ENCODE measurements at places on chromosomes 3 and 15.

DNA sequence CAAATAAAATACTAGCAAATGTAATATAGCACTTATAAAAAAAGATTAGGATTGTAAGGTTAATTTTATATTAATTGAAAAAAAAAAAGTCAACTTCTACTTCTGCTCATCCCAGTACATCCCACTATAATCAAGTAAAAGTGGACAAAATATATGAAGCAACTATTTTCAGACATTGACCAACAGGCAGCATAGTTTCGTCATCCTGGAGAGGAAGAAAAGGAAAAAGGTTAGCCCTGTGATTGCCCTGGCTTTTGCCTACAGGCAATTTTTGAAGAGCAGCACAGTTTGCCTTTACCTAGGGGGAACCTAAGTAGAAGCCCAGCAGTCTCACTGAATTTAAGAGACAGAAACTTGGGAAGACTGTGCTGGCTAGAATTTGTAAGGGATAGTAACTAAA is 52.2 kb upstream of the ACTC1 start:
- DNase-seq, result no peak

DNA sequence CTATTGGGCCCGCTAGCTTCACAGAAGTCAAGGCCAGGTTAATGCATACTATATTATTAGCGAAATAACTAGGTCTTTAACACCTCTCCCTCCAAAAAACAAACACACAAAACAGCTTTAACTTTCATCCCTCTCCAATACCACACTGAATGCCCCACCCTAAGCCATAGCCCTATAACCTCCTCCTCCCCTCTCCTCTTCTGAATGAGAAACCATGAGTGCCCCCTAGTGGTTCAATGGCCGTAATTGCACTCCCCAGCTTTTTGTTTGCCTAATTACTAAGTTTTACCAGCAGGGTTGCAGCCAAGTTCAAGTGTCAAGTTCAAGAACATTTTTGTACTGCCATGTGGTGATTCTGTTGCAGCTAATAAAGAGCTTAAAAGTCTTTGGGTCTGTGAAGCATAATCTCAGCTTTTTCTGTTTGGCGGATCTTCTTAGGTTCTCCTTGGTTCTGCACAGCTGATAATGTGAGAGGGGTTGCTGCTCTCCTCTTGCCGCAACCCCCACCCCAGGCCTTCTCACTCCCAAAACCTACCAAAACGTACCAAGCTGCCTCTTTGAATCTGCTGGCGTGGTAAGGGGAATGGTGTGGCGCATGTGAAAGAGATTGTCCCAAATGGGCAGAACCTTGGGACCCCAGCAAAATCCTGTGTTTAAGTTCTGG is 57.9 kb downstream of the RPL22L1 start:
- peak; percentile 77 for DNase-seq

GRCh38 chr3:100603469-100603868 is 5.9 kb upstream of the ADGRG7 start:
- DNase-seq, result no peak

- DNase-seq, result no peak
These were observed 4.0 kb downstream of the DIPK2A start for GRCh38 chr3:143975554-143976152.

DNA sequence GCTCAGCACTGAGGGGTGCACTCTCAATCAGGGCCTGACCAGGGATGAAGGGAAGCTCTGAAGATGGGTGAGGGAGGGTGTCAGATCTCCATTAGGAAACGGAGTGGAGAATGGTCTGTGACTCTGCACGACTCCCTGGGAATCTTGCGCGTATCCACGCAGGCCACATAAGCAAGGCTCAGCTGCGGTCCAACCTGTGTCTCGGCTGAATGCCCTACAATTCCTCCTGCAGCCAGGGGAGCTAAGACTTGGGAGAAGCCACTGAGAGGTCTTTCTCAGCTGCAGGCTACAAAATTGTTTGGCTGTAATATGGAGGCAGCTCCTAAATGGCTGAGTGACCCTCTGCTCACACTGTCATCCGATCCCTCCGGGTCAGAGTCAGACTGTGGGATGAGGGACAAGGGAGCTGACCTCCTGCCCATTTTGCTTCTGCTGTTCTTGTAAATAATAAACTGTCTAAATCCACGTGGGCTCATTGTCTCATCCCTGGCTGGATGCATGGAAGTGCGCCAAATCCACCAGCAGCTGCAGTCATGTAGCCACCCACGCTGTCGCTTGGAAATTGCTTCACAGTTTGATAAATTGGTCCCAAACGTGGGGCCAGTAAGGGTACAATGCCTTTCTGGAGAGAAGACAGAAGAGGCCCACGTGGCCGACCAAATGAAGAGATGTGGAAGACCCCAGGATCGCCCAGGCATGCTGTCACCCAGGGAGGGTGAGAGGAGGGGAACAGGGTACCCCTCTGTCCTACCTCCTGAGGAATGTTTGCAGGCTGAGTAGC is 30.5 kb downstream of the ALS2CL start:
- DNase-seq, result no peak

- no peak for DNase-seq
These were observed 15.3 kb upstream of the SH3BP5 start for GRCh38 chr3:15347737-15348110.

- no peak for DNase-seq
These were observed 152.3 kb downstream of the LRRC28 start for GRCh38 chr15:99403597-99403996.

DNA sequence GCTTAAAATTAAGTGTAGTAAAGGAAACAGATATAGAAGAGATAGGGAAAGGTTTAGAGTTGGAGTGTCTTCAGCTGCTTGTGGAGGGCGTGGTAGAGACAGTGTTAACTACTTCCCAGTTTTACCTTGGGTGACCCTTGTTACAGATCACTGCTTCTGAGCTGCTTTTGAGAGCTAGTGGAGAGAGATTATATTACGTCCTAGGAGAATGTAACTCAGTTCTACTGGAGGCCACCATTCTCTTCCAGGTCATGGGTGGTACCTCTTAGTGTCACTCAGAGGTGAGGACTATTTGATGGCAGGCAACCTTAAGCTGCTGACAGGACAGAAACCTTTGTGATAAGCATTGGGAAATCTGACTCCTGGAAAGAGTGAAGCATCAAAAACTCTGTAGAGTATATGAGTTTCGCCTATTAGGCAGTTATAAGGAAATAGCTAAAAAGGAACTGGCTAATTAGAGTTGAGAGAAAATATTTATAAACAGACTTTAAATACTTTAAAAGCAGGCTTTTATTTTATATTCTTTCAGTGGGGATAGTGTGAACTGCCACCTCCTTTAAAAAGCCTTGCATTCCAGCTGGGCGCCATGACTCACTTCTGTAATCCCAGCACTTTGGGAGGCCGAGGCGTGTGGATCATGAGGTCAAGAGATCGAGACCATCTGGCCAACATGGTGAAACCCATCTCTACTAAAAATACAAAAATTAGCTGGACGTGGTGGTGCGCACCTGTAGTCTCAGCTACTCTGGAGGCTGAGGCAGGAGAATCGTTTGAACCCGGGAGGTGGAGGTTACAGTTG is 106.5 kb downstream of the ZNF609 start:
- no peak for DNase-seq

DNA sequence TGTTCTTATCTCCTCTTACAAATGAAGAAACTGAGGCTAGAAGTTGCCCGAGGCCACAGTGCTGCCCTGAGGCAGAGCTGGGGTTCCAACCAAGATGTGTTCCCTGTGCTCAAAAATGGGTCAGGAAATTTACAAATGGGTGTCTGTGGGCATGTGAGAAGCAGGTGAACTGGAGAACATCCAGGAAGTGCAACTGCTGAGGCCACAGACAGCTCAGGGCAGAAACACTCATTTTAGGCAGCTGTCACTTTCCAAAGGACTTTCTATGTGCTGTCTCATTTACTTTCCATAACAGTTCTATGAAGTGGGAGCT is 47.2 kb upstream of the ATP2B2 start:
- DNase-seq, result no peak

DNA sequence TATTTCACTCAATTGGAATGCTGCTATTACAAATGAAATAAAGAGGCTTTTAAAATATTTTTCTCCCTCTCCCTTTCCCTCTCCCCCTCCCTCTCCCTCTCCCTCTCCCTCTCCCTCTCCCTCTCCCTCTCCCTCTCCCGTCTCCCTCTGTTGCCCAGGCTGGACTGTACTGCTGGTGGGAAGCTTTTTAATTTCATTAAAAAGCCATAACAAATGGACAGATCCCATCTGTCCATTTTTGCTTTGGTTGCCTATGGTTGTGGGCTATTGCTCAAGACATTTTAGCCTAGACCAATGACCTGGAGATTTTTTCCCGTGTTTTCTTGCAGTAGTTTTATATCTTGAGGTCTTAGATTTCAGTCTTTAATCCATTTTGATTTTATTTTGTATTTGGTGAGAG is 107.2 kb upstream of the LRRC3B start:
- DNase-seq, result no peak

DNA sequence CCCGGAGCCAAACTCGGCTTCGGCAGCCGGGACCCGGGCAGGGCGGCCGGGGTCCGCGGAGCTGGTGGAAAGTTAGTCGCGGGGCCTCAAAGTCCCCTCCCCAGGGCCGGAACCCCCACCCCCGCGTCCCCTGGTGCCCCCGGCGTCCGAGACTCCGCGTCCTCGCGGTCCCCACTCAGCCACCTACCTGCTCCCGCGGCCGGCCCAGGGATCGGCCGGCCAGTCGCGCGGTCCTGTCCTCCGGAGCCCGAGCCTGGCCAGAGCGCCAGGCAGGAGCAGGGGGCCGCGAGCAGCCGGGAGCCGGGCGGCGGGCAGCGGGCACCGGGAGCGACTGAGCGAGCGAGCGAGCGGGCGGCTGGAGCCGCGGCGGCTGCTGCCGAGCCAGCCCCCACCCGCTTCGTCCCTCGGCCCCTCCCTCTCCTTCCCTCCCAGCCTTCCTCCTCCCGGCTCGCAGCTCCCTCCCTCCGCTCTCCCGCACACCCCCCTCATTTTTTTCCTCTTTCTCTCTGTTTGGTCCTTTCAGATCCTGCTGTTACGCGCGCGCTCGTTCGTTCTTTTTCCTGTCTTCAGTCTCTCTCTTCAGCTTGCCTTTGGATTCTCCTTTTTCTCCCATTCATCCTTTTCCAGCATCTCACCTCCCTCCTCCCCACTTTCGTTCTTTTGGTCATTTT is at the start of gene MEGF11:
Gene MEGF11 (minus strand): TSS at position 333 of the 671 bp plus-strand sequence. CDS start 125,347 bp downstream, outside the sequence.
- DNase-seq, result no peak

DNA sequence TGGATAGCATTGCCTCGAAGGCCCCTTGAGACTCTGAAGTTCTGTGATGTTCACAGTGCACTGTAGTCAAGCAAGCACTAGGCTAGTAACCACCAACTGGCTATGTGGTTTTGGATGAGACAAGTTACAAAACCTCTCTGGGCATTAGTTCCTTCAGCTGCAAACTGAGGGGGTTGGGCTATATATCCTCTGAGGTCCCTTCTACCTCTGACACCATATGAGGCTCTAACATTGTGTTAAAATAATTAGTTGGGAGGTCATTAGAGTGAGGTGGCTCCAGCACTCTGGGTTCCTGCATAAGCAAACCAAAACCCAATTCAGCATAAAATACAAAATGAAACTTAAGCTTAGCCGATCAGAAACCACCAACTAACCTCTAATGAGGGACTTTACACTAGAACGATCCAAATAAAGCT is 209.5 kb upstream of the LRRN1 start:
- DNase-seq, result no peak

GRCh38 chr3:193068365-193068764 is 150.7 kb upstream of the MB21D2 start:
- DNase-seq, result no peak

DNA sequence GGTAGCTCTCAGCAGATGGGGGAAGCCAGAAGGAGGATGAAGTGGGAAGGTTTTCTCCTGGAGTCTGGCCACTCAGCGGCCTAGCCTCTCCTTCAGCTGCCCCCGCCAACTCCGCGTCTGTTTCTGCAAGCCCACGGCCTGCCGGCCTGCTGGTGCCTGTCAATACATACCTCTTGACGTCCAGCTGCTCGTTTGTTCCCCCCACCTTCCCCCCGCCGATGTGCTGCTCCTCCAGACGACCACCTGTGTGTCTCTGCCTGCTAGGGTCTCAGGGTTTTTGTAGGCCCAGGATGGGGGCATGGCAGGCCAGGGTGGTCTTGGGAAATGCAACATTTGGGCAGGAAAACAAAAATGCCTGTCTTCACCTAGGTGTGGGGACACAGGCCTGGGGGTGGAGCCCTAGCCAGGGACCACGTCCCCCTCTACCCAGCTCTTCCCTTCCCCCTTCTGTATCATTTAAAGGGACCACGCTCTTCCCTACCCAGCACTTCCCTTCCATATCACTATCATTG is 137.8 kb downstream of the ALCAM start:
- DNase-seq, result no peak

GRCh38 chr15:23073890-23074646 is 34.7 kb upstream of the TUBGCP5 start:
- DNase-seq, result no peak

DNA sequence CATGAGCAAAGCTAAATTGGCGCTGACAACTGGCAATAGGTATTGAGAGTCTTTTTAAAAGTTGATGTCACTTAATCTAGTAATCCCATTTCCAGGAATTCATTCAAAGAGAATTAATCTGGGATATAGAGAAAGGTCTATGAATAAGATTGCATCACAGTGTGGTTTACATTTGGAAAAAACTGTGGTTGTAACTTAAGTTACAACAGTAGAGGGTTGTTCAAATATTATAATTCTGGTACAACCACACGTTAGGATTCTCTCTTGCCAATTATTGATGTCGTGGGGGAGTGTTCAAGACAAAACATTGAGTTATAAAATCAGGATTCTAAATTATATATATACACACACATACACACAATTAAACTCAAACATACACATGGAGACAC is 79.8 kb downstream of the LIPC start:
- no peak for DNase-seq

DNA sequence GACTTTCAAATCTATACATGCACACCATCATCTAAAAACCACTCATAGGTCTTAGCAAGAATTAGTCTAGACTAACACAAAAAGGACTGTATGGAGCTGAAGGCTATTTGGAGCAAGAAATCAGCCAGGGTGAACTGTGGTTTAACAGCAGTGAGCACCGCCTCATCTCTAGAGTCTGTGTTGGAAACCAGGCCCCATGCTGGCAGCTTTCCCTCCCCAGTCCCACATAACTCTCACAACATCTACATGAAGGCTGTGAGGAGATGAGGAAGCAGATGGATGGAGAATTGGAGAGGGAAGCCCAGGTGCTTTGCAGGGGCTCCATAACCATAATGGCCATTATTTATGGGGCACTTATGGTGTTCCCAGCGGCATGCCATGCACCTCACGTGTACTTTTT is 133.2 kb upstream of the TOPAZ1 start:
- no peak for DNase-seq

Data from CD4-positive, alpha-beta T cell treated with Interleukin-1 beta for 1 hour (primary cell).